Activated CD4-positive, alpha-beta T cell treated with anti-CD3 and anti-CD28 coated beads for 36 hours (primary cell): ENCODE measurements at places on chromosomes 1 and 21.

DNA sequence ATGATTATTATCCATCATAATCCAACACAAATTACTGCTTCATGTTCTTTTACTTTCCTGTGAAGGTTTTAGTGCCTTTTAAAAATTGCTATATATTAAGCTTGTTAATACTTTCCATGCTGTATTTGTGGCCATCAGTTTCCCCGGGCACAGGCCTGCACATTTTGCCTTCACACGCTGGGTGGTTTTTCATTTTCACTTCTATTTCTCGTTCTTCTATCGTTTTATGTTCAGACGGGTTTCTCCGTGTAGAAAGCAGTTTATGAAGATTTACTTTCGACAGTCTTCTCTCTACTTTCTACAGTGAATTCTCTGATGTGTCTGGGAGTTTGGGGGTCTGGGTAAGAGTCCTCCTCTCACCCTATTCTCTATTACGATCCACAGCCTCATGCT lies 9.5 kb downstream of the RUNX3 start:
- DNase-seq: peak; percentile 61

DNA sequence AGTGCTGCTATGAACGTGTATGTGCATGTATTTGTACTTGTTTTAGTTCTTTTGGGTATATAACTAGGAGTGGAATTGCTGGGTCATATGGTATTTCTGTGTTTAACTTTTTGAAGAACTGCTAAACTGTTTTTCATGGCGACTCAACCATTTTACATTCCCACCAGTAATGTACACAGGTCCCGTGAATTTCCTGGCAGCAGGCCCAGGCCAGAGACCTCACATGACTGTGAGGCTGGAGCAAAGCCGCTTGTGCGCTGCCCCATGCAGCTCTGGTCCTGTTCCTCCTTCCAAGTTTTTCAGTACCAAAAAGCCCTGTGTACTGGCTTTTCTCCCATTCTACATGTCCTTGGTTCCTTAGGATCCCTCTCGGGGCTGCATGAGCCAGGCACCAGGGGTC lies 29.6 kb downstream of the ACOT11 start:
- no peak for DNase-seq

GRCh38 chr1:180156201-180156600 lies 1.5 kb downstream of the QSOX1 start:
- no peak for DNase-seq

- DNase-seq: no peak
These were observed 19.9 kb upstream of the UBE2U start for GRCh38 chr1:64183395-64184002.

- no peak for DNase-seq
These were observed 8.3 kb upstream of the C8B start for GRCh38 chr1:56973923-56974742.

- no peak for DNase-seq
These were observed 35.7 kb upstream of the MTR start for GRCh38 chr1:236759252-236759859.

DNA sequence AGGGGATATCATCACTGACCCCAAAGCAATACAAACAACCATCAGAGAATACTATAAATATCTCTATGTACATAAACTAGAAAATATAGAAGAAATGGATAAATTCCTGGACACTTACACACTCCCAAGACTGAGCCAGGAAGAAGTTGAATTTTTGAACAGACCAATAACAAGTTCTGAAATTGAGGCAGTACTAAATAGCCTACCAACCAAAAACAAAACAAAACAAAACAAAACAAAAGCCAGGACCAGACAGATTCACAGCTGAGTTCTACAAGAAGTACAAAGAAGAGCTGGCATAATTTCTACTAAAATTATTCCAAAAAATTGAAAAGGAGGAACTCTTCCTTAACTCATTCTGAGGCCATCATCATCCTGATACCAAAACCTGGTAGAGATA lies 18.5 kb downstream of the CD84 start:
- DNase-seq: no peak

DNA sequence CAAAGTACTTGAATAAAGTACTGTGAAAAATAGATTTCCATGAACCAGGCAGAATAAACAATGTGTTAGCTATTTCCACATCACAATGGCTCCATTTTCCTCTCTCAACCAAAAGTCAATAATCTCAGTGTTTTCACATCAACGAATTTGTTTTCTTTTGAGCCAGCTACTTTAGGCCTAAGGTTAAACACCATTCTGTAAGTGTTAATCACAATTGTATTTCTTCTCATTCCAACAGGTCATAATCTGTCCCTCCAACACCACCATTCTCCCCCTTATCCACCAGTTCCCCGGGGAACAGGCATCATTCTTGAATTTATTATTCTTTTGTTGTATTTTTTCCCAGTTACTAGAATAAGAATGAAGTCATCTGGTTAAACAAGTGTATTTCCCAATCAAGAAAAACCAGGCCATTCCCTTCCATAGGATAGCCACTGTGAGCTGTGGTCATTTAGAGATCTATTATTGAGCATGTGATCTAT lies 66.2 kb upstream of the PALMD start:
- no peak for DNase-seq

DNA sequence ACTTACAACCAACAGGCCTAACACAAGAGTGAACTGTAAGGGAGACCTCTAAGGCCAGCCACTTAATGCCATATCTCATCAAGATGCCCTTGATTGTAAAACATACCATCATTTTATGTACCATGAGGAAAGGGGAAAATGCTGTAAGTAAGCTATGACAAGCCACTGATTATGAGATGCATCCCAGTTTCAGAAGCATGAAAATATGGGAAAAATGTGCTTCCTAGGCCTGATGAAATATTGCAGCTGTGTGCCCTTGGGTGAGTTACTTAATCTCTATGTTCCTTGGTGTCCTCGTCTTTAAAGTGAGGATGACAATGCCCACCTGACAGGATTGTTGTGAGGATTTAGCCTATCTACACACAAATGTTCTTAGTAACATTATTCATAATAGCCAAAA lies 28.9 kb downstream of the H3-3A start:
- DNase-seq: no peak

GRCh38 chr21:45084121-45084520 lies 9.7 kb downstream of the ADARB1 start:
- DNase-seq: peak; percentile 51

GRCh38 chr1:32334274-32334861 lies 1.7 kb downstream of the MARCKSL1 start:
- no peak for DNase-seq

- no peak for DNase-seq
These were observed 244.0 kb upstream of the VAMP3 start for GRCh38 chr1:7526867-7527732.

DNA sequence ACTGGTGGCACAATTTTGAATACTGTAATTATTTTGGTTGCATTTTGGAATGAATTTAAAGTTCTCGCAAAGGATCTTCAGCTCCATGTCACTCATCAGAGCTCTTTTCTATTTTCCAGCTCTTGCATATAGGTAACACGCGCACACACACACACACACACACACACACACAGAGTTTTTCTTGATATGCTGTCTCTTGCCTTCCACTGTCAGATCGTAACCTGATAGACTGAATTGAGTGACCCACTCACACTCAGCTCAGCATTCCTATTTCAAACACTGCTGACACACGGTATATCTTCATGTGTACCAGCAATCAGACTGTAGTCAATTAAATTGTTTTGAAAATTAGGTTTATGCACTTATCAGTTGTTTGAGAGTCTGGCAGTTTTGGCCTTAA lies 214.1 kb downstream of the PBX1 start:
- DNase-seq: no peak

DNA sequence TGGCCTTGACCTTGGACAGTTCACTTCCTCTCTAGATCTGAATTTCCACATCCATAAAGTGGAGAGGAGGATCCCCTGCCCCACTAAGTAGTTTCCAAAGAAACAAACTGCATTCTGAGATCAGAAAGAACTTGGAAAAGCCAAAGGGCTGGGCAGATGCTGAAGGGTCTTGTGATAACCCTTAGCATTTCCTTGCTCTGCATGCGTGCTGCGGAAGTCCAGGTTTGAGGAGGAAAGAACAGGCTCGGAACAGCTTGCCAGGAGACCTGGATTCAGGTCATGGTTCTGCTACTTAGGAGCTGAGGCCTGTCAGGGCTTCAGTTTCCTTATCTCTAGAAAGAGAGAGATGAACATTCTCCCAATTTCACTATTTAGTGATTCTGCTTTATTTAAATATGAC lies 27.2 kb downstream of the IGFN1 start:
- no peak for DNase-seq

- DNase-seq: no peak
These were observed 18.8 kb upstream of the CITED4 start for GRCh38 chr1:40880813-40881549.
